ENCODE measurements at places on chromosomes 4 and X. TPM values are rescaled to one million over a fixed set of nuclear protein-coding genes. Genes with fewer than 3 reads are reported as not detected.
A peak's percentile ranks its signal among the peaks of the same experiment; 100 is the strongest.

DNA sequence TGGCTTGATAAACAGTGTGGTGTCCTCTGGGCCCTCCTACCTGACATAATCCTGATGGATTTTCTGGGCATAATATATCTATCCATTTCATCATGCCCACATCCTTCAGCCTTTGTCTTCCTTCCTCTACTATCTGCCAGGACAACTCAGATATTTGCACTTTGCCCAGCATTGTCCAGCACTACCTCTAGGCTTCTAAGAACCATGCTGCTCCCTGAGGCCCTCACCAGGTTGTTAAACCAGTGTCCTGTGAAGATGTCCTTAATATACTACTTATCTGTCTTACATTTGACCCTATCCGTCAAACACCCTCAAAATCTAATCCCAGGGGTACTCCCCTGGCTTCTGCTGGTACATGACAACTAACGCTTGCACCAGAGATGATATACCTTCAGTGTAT is 58.2 kb upstream of the MAML3 start:
- no peak overlapping the region for H3K4me3 ChIP-seq
- no peak for DNase-seq
- H3K36me3 ChIP-seq, result no peaks in the 10 kb centered on the region
- H3K27ac ChIP-seq, result no peak overlapping the region
- H3K27me3 ChIP-seq, result peaks cover 3% of the 10 kb centered on the region

GRCh38 chrX:65894133-65894532 is 145.7 kb downstream of the VSIG4 start:
- no peaks in the 10 kb centered on the region for H3K36me3 ChIP-seq
- H3K4me1 ChIP-seq, result peaks cover 38% of the 10 kb centered on the region
- no peak overlapping the region for H3K27ac ChIP-seq
- no peak for DNase-seq
- peaks cover 11% of the 10 kb centered on the region for H3K27me3 ChIP-seq
- H3K4me3 ChIP-seq, result peak overlapping the region; percentile 26

GRCh38 chrX:17632942-17633341 is 104.4 kb upstream of the SCML1 start:
- peak overlapping the region; percentile 64 for H3K4me3 ChIP-seq
- DNase-seq, result no peak
- H3K36me3 ChIP-seq, result no peaks in the 10 kb centered on the region
- H3K4me1 ChIP-seq, result no peaks in the 10 kb centered on the region

DNA sequence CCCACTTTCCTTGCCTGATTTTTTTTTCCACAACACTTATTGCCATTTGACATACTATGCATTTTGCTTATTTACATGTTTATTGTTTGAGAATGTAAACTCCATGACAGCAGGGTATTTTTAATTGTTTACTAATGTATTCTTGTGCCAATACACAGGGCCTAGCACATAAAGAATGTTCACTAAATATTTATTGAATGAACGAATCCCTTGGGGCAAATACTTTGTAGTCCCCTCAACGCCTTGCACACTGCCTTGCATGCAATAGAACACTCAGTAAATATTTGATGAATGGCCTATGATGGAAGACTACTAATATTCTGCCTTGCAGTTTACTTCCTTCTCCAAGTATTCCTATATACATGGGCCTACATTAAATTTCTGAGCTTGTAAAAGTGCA is 1.4 kb upstream of the PRPS1 start:
- H3K36me3 ChIP-seq, result no peaks in the 10 kb centered on the region
- no peaks in the 10 kb centered on the region for H3K27me3 ChIP-seq
- H3K4me1 ChIP-seq, result peaks cover 22% of the 10 kb centered on the region
- no peak overlapping the region for H3K4me3 ChIP-seq

GRCh38 chr4:7412554-7412912 is 22.2 kb downstream of the PSAPL1 start:
- H3K27me3 ChIP-seq, result peaks cover 15% of the 10 kb centered on the region
- no peak overlapping the region for H3K27ac ChIP-seq
- no peak for DNase-seq
- H3K4me3 ChIP-seq, result no peak overlapping the region
- no peaks in the 10 kb centered on the region for H3K4me1 ChIP-seq

DNA sequence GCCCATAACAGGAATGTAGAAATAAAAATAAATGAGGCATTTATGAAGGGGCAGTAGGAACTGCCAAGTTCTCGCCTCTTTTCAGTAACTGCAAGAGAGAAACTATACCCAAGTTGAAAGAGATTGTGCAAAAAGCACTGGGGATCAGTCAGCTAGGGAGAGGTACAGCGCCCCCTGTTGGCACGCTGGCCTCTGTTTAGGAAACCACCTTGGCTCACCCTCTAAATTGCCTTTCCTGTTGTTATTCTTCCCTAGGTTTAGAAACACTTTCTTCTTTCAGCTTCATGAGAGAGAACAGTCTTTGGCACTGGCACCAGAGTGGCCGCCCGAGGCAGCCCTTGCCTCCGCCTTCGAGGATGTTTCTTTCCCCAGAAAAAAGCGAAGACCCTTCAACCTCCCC is 348.5 kb downstream of the MID1IP1 start:
- peaks cover 4% of the 10 kb centered on the region for H3K27me3 ChIP-seq
- peak; percentile 21 for DNase-seq

DNA sequence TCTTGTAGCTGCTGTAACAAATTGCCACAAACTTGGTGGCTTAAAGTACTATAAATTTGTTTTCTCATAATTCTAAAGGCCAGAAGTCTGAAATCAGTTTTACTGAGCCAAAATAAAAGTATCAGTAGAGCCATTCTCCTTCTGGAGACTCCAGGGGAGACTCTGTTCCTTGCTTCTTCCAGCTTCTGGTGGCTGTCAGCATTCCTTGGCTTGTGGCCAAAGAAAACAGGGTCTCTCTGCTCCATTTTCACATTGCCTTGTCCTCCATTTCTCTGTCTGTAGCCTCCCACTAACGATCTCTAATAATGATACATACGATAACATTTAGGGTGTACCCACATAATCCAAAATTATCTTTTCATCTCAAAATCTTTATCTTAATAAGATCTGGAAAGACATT is 200.4 kb downstream of the MAB21L2 start:
- no peak overlapping the region for H3K4me3 ChIP-seq
- H3K4me1 ChIP-seq, result peaks cover 6% of the 10 kb centered on the region
- H3K36me3 ChIP-seq, result no peaks in the 10 kb centered on the region
- no peak for DNase-seq
- no peaks in the 10 kb centered on the region for H3K27me3 ChIP-seq

GRCh38 chr4:70996018-70996360 is 2.5 kb downstream of the DCK start:
- H3K36me3 ChIP-seq, result peaks cover 18% of the 10 kb centered on the region
- peak overlapping the region; percentile 81 for H3K27ac ChIP-seq
- H3K27me3 ChIP-seq, result no peaks in the 10 kb centered on the region

DNA sequence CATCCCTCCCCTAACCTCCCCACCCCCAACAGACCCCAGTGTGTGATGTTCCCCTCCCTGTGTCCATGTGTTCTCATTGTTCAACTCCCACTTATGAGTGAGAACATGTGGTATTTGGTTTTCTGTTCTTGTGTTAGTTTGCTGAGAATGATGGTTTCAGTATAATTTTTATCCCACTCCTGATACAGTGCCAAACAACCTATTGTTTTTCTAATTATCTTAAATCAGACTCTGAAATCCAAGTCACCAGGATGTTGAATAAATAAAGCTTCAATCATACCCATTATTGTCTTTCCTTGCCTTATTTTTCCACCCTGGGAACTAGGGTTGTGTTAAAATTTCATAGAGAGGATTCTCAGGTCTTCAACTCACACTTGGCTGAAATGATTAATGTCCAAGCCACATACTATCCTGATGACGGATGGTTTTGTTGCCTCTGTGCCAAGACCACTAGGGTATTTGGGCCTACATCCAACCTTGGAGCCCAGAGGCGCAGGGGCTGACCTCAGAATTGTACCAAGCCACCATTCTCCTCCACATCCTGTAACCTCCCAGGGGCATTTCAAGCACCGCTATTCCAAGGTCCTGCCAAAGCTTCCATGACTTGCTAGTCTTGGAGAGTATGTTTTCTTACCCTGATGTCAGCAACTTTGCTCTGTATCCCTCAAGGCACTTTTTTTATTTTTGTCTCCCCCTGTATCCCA is 332.4 kb downstream of the ARHGAP24 start:
- no peak overlapping the region for H3K4me3 ChIP-seq
- DNase-seq, result no peak
- no peaks in the 10 kb centered on the region for H3K27me3 ChIP-seq
- H3K27ac ChIP-seq, result peak overlapping the region; percentile 24

DNA sequence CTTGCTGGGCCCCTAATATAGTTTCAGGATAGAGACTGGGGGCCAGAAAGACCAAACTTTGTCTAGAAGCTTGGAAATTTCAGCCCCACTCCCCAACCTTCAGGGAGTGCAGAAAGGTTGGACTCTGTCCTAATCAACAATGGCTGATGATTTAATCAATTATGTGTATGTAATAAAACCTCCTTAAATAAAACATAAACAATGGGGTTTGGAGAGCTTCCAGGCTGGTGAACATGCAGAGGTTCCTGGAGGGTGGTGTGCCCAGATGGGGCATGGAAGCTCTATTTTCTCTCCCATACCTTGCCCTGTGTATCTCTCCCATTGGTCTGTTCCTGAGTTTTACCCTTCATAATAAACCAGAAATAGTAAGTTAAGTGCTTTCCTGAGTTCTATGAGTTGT is 174.2 kb downstream of the GC start:
- DNase-seq, result no peak
- no peaks in the 10 kb centered on the region for H3K27me3 ChIP-seq
- H3K4me1 ChIP-seq, result no peaks in the 10 kb centered on the region

- DNase-seq, result no peak
- H3K27ac ChIP-seq, result no peak overlapping the region
- no peaks in the 10 kb centered on the region for H3K36me3 ChIP-seq
- H3K4me1 ChIP-seq, result no peaks in the 10 kb centered on the region
These were observed 24.8 kb downstream of the GRXCR1 start for GRCh38 chr4:42917296-42917695.

- H3K36me3 ChIP-seq, result peaks cover 53% of the 10 kb centered on the region
- H3K27ac ChIP-seq, result peak overlapping the region; percentile 99
- H3K27me3 ChIP-seq, result peaks cover 50% of the 10 kb centered on the region
- DNase-seq, result peak; percentile 50
- H3K4me3 ChIP-seq, result peak overlapping the region; percentile 98
- H3K4me1 ChIP-seq, result peaks cover 56% of the 10 kb centered on the region
These were observed 6.2 kb downstream of the PLAC8 start for GRCh38 chr4:83108101-83108861.

- peaks cover 4% of the 10 kb centered on the region for H3K36me3 ChIP-seq
- H3K27me3 ChIP-seq, result no peaks in the 10 kb centered on the region
- peaks cover 59% of the 10 kb centered on the region for H3K4me1 ChIP-seq
- DNase-seq, result no peak
- H3K27ac ChIP-seq, result no peak overlapping the region
These were observed 7.5 kb downstream of the HADH start for GRCh38 chr4:107996949-107997788.

- peak overlapping the region; percentile 84 for H3K4me3 ChIP-seq
- no peak overlapping the region for H3K27ac ChIP-seq
- H3K27me3 ChIP-seq, result peaks cover 22% of the 10 kb centered on the region
- no peak for DNase-seq
These were observed 654 bp upstream of the DDIT4L start for GRCh38 chr4:100190643-100191600.

DNA sequence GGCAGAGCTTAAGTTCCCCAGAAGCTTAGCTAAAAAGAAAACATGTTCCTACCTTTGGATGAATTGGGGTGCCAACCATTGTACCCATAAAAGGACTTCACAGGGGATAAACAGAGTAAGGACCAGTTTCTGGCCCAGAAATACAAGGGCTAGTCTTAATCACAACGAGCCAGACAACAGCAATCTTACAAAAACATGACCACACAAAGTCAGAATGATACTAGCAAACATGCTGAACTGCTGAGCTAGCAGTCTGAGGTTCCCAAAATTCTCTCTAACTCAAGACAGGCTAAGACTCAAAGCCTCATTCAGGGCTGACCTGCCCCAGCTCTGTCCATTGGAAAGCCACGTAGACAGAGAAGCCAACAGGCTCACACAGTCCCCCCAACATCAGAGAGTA is 40.3 kb downstream of the ATP11C start:
- no peaks in the 10 kb centered on the region for H3K27me3 ChIP-seq
- no peak overlapping the region for H3K27ac ChIP-seq
- DNase-seq, result no peak
- H3K4me3 ChIP-seq, result no peak overlapping the region
- H3K36me3 ChIP-seq, result no peaks in the 10 kb centered on the region
- peaks cover 32% of the 10 kb centered on the region for H3K4me1 ChIP-seq

GRCh38 chrX:426881-427280 is 40.2 kb upstream of the PPP2R3B start:
- H3K27me3 ChIP-seq, result peaks cover 13% of the 10 kb centered on the region
- H3K36me3 ChIP-seq, result no peaks in the 10 kb centered on the region
- H3K4me1 ChIP-seq, result no peaks in the 10 kb centered on the region
- no peak overlapping the region for H3K27ac ChIP-seq
- no peak overlapping the region for H3K4me3 ChIP-seq

GRCh38 chr4:173264684-173265185 is 69.4 kb downstream of the HMGB2 start:
- H3K27me3 ChIP-seq, result no peaks in the 10 kb centered on the region
- H3K27ac ChIP-seq, result no peak overlapping the region
- H3K4me3 ChIP-seq, result no peak overlapping the region

Gene GAGE12E
- not detected for polyA plus RNA-seq

Gene SLC34A2
- polyA plus RNA-seq, result not detected

Gene ARHGEF38
- not detected for polyA plus RNA-seq

Gene MAGEA6
- polyA plus RNA-seq, result not detected

Gene FOXP3
- polyA plus RNA-seq, result 0.08 TPM

Gene ZFYVE28
- 17.5 TPM for polyA plus RNA-seq

Gene VEGFC
- not detected for polyA plus RNA-seq
